Kidney epithelial cell (primary cell): ENCODE measurements at places on chromosomes 12 and 14.

GRCh38 chr12:103802586-103802886 lies 38.5 kb downstream of the NT5DC3 start:
- no peak for DNase-seq

DNA sequence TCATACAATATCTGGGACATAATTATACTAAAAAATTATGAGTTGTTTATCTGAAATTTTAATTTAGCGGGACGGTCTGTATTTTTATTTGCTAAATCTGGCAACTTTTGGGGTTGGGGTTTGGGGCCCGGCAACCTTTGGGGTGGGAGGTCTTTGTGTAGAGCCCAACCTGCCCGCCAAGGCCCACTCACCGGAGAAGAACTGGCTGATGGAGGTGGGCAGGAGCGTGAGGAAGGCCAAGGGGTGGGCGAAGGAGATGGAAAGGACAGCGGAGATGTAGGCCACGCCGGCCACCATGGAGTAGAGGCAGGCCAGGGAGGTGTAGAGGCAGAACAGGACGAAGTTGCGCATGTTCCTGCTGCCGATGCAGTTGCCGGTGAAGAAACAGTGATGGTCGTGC lies 2.6 kb downstream of the ZDHHC22 start:
- no peak for DNase-seq

- DNase-seq: no peak
These were observed 10.0 kb upstream of the DCP1B start for GRCh38 chr12:2014231-2014630.

GRCh38 chr14:71514941-71515919 lies 417.0 kb upstream of the RGS6 start:
- no peak for DNase-seq

DNA sequence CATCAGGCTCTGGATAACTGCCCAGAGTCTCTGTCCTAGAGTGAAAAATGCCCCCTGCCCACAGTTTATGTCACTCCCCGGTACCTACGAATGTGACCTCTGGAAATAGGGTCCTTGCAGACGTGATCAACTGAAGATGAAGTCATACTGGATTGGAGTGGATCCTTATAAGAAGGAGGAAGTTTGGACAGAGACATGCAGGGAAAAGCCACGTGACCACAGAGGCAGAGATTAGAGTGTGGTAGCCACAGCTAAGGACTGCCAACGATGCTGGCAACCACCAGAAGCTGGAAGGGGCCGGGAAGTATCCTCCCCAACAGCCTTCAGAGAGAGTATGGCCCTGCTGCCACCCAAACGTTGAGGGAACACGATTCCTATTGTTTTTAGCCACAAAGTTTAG lies 101.2 kb upstream of the NCOR2 start:
- no peak for DNase-seq

GRCh38 chr12:20404576-20405346 lies 36.4 kb downstream of the PDE3A start:
- DNase-seq: no peak

- no peak for DNase-seq
These were observed 44.9 kb downstream of the BBS10 start for GRCh38 chr12:76303365-76303764.

DNA sequence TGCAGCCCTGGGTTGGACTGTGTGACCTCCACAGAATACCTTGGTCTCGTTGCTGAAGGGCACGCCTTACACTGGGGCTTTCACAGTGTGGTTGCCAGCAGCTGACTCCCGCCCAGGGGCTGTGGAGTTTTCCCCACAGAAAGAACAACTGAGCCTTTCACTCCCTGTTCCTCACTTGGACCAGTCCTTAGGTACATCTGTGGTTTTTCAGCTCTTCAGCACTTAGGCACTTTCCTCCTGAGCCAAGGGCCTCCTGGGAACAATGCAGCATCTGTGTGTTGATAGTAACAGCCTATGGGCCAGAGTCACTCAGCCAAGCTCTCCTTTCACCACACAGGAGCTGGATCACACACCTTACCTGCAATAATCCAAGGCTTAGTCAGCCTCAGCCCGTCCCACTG lies 25.0 kb downstream of the ERP27 start:
- no peak for DNase-seq

- DNase-seq: peak; percentile 5
These were observed 1115.8 kb upstream of the ATXN7L3B start for GRCh38 chr12:73421832-73422231.

DNA sequence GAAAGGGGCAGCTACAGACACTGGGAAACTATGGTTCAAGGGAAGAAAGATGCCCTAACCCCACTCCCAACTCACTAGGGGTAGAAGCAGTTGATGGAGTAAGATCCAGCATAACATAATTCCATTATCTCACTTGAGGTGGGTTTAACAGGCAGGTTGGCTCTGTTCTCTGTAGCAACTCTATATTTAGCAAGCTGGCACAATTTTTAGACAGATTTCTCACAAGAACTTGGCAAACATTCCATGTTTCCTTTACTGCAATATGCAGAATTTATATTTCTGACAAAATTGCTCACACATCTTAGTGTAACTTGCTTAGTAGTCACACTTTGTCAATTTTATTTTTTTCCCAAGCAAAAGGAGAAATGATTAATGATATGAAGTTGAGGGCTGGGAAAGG lies 475.4 kb downstream of the RMST start:
- no peak for DNase-seq

GRCh38 chr12:90010089-90010488 lies 301.5 kb upstream of the ATP2B1 start:
- DNase-seq: no peak

DNA sequence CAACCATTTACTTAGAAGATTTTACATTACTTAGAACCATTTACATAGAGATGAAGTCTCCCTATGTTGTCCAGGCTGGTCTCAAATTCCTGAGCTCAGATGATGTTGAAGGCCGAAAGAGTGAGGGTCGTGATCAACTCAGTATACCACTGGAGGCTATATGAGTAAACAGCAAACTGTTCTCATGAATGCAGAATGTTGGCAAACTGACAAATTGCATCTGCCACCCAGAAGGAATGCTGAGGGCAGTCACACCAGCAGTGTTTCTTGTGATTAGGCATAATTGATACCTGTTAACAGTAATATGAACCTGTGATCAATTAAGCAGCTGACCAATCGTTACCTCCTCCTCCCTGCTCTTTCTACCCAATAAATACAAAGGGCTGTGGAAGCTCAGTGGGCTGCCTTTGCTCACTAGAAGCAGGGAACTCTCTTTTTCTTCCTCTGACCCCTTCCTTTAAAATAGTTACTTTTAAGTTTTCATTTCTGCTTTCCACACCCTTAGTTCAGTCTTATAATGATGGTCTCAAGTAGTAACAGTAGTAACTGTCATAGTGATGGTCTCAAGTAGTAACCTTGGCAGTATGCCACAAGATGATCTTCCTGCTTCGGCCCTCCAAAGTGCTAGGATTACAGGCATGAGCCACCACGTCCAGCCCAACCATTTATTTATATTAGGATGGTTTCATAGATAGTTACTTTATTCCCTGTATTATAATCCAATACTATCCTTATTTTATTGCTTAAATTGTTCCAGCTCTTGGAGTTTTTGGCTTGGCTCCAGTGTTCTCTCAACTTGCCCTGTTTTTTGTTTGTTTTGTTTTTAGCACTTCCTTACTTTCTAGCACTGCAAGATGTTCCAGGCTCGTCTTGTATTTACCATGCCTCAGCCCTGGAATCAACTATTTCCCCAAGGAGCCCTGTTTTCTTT lies 25.8 kb downstream of the LIMA1 start:
- DNase-seq: no peak

GRCh38 chr14:58966997-58967396 lies 221.5 kb upstream of the DAAM1 start:
- no peak for DNase-seq

DNA sequence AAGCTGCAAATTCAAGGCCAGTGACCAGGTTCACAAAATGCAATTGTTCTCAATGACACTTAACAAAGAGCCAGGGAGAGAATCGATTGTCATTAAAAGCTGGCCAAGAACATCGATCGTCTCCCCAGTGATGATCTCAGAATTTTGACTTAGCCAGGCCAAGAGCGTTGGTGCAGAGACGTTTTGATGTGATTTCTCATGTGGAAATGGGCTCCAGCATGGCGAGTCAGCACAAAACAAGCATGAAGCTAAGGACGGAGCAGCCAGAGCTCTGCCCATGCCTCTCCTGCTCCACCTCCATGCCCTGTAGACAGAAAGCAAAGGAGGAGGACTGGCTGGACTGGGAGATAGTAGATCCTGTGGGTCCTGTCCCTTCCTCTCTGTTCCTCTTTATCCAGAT lies 270.8 kb downstream of the FOXN3 start:
- peak; percentile 10 for DNase-seq

- DNase-seq: no peak
These were observed 479.1 kb upstream of the USP15 start for GRCh38 chr12:61781021-61781581.

DNA sequence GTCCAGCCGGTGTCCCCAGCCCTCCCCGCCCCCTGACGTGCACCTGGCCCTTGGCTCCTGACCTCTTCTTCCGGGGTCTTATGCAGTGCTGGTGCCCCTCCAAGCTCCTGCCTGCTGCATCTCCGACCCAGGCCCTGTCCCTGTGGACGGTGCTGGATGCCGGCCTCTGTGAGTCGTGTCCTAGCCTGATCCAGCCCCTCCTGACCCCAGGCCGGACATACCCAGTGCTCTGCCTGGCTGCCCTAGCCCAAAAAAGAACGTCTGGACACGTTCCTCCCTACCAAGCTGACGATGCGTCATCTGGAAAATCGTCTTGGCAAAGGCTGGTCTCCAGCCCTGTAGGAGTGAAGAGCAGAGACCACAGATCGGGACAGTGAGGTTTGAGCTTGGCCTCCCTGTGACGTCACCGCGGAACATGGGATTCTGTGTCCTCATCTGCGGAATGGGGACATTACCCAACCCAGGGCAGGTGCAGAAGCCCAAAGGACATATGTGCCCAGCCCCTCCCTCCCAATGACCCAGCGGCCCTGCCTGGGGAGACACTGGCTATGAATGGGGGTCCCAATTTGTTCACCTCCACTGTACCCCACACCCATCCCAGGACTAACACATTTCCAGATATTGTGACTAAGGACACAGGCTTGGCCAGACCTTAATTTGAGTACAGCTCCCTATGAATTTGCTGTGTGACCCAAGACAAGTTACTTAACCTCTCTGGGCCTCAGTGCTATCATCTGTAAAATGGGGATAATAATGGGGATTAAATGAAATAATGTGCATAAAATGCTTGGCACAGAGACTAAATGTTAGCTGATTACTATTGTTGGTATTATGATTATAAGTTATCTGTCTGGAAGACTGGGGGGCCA lies 51.0 kb upstream of the BCL11B start:
- DNase-seq: no peak

DNA sequence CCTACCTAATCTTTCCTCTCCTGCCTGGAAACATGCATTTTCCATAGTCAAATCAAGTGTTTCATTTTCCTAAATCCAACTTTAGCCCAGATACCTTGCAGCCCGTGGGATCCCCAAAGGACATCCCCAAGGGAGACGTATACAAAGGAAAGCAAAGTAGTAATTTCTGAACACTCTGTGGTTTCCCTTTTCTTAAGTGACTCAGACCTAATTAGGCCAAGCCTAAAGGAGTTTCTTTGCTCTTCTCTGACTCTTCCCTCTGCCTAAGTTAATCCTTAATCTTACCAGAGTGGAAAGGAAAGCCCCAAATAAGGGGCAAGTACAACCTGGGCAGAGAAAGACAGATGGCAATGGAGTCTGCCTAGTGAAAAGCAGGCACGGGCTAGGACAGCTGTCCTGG lies 250.3 kb downstream of the SPTSSA start:
- DNase-seq: peak; percentile 47

- DNase-seq: no peak
These were observed 65.2 kb downstream of the PAPOLA start for GRCh38 chr14:96567289-96567899.

DNA sequence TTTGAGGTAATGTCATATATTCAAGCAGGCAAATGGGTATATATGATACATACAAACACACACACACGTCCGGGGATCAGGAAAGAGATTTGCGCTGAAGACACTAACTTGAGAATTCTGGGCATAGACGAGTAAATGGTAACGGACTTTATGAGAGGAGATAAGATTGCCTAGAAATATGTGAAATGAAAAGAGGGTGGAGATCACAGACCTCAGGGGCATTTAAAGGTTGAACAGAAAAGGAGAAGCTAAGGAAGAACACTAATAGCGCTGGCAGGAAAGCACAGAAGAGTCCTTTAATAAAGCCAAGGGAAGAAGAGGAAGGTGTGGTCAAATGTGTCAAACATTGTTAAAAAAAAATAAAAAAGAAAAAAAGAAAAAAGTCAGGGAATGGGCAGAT lies 13.1 kb downstream of the CRY1 start:
- DNase-seq: no peak

DNA sequence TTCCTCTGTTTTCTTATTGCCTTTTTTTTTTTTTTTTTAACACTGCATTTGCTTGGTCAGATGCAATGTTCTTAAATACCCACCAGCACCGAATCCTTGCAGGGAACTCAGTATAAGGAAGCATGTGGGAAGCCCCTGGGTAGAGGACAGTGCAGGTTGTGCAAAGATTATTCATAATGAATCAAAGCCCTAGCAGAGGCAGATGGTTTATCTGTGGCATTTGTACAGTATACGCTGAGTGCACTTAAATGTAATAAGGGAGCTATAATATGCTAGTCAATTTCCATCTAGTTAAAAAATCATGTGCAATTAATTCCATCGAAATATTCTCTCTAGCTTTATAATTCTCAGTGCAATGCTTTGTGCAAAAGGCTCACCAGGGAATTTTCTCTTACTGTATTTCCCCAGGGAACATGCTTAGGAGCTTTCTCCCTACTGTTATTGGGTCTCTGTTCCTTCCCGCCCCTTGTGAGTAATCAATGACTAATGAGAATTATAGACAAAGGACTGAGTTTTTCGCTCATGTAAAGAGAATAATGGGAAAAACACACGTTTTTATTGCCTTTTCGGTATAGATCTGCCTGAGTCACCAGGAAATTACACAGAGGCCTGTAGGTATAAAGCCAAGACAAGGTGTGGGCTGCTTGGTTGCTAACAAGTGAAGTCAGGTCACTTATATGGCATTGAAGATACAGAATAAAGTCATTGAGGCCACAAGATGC lies 1214.3 kb upstream of the TMEM132C start:
- no peak for DNase-seq

GRCh38 chr12:95216711-95217376 lies 423 bp downstream of the FGD6 start:
- DNase-seq: no peak

- no peak for DNase-seq
These were observed 11.1 kb upstream of the CMAS start for GRCh38 chr12:22034709-22035506.
